ENCODE measurements at places on chromosomes 11 and 22.
A peak's percentile ranks its signal among the peaks of the same experiment; 100 is the strongest.

GRCh38 chr11:67271541-67272284 is 5.4 kb downstream of the GRK2 start:
- no peak for DNase-seq

- no peak for DNase-seq
Observed at GRCh38 chr11:75024068-75024449, 35.3 kb downstream of the NEU3 start.

DNA sequence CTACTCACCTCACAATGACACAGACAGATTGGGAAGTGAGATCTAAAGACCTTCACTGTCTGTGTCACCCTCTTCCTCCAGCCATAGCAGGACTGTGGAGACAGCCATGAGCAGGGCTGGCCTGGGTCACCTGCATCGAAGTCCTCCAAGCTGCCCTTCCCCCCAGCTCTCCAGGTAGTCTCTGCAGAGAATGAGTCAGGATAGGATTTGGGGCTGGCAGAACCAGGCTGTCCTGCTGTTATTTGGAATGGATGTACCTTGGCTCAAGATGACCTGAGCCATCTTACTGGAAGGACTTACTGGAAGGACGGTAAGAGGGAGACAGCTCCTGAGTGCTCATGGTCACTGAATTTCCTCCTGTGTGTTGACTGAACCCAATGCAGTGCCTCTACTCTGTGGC is 29.2 kb downstream of the GGTLC2 start:
- no peak for DNase-seq

GRCh38 chr11:101757741-101758140 is 157.1 kb upstream of the CEP126 start:
- DNase-seq: no peak

- DNase-seq: peak; percentile 60
Observed at GRCh38 chr22:17945888-17946648, 78.3 kb downstream of the MICAL3 start.

DNA sequence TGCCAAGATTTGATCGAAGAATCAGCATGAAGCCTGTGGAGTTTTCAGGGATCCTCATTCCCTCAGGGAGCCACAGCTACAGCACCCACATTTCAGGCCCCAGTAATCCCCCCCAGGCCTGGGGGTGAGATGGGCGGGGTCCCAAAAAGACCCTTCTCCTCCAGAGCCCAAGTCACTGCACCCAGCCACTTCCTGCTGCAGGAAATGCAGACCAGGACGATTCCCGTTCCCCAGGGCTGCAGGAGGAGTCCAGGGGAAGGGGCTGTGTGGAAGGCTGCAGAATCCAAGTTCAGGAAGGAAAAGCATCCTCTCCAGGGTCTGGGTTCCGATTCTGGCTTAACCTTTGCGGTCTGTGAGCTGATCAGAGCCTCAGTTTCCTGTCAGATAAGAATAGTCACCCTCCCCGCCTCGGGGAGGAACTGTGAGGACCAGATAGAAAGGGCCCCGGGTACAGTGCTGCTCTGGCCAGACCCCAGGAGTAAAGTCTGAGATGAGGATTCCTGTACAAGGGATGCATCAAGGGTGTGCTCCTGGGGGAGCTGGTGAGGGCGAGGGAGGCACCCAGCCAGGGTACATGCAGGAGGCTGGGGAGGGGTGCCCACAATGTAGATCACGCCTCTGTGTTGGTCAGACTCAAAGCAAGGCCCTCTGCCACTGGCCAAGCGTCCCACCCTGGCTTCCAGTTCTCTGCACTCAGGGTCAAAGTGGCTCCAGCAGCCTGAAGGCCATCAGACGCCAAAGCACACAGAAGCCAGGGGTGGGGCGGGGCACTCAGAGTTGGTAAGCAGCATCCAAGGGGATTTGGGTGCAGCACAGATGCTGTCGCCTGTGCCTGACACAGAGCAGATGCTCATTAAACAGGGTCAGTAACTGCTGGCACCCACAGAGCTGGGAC is 30.1 kb upstream of the TP53I11 start:
- no peak for DNase-seq

DNA sequence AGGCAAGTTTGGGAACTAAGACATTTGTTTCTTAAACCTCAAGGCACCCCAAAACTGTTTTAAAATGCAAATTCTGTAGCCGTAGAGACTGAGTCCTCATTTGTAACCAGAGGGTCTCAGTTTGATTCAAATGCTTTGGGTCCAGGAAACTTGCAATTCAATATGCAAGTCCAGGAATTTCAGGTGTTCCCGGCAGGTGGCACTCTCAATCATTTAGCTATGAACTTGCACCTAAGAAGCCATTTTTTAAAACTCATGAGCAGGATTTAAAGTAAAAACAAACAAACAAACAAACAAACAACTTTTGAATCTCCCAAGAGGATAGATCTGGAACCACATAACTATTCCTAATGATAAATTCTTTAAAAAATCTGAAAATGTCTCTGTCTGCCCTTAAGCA is 8.7 kb upstream of the ABTB2 start:
- DNase-seq: peak; percentile 44

- DNase-seq: no peak
Observed at GRCh38 chr22:38031491-38031890, 25.7 kb upstream of the PICK1 start.

- no peak for DNase-seq
Observed at GRCh38 chr11:99117603-99118002, 96.9 kb downstream of the CNTN5 start.

DNA sequence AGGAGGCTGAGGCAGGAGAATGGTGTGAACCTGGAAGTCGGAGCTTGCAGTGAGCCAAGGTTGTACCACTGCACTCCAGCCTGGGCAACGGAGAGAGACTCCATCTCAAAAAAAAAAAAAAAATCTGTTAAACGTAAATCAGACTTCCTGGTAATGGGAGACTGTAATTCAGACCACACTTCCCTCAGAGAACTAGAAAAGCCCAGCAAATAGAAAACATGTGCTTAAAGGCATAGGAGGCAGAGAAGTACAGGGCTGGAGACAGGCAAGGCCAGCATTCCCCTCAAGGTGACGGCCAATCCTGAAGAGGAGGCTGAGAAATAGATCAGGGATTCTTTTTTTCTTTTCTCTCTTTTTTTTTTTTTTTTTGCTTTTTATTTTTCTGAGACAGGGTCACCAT is 8.2 kb downstream of the GGT5 start:
- no peak for DNase-seq

DNA sequence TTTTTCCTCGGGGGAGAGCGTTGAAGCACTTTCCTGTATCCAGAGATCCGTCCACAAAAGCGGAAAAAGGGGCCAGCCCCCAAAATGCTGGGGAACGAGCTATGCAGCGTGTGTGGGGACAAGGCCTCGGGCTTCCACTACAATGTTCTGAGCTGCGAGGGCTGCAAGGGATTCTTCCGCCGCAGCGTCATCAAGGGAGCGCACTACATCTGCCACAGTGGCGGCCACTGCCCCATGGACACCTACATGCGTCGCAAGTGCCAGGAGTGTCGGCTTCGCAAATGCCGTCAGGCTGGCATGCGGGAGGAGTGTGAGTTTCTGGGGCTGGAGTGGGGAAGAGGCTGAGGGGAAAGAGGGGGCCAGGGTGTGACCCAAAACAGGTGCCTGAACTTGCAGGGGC is 2.6 kb downstream of the NR1H3 start:
- DNase-seq: no peak

GRCh38 chr11:3202305-3202704 is 16.3 kb downstream of the MRGPRG start:
- DNase-seq: no peak

- DNase-seq: no peak
Observed at GRCh38 chr11:10975287-10975721, 117.5 kb upstream of the ZBED5 start.

DNA sequence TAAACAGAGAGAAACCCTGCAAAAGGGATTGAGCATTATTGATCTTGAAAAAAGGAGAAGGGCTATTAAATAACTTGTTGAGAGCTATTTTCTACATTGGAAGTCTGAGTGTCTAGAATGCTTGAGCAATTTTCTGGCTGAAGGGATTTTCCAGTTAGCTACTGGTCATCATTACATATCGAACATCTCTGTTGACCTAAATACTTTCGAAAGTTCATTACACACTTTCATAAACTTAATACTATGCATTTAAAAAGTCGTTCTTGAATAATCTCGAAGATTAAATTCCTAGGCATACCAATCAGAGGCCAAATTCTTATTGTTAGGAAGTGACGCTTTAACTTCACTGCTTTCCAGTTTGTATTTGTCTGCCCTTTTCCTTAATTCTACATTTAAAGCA is 13.7 kb downstream of the ETS1 start:
- no peak for DNase-seq

All from GM10248 (cell line).